ENCODE measurements at places on chromosomes 5 and 9.

DNA sequence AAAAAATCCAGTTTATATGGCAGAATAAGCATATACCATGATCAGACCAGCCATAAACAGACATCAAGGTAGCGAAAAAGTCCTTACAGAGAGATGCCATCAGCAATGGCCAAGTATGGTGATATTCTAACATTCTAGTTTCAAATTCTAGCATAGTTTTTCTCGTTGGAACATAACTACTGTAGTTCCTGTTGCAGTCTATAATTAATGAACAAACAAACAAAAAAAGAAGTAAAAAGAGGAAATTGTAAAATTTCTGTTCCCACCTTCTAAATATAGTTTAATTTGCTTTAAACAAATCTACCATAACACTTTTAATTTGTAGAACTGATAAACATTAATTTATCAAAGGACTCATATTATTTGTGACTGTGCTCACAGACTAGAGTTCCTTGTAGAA is 9.9 kb upstream of the CD180 start:
- DNase-seq, result no peak

- DNase-seq, result no peak
Observed at GRCh38 chr9:36980148-36980974, 53.7 kb downstream of the PAX5 start.

DNA sequence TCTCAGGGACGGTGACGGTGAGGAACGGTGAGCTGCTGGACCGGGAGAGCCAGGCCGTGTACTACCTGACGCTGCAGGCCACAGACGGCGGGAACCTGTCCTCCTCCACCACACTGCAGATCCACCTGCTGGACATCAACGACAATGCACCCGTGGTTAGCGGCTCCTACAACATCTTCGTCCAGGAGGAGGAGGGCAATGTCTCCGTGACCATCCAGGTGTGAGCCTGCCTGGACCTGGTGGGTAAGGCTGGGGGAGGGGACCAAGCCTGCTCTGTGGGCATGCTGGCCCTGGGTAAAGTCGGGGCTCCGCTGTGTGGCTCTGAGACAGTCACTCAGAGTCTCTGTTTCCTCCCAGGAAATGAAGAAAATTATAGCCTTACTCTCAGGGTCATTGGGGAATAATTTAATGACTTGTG is 29.3 kb downstream of the CDHR2 start:
- DNase-seq, result peak; percentile 15

DNA sequence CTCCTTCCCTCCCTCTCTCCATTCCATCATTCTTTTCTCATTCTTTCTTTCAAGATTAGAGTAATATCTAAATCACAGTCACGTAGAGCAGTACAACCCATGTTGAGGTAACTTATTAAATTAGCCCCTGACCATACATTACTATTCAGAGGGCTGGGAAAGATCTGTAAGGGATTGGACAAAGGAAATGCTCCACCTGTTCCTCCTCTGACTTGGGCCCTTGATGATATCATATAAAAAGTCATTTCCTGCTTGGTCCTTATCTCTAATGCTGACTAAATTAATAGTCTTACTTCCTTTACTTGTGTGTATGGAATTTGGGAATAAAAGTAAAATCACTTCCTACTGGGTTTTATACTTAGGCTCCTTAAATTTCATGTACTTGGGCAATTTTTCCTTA is 40.8 kb downstream of the SNX18 start:
- no peak for DNase-seq

GRCh38 chr5:104353371-104353770 is 790.8 kb upstream of the NUDT12 start:
- DNase-seq, result no peak

- no peak for DNase-seq
Observed at GRCh38 chr5:14273207-14273767, 130.1 kb downstream of the TRIO start.

- no peak for DNase-seq
Observed at GRCh38 chr9:38482918-38483592, 58.8 kb upstream of the IGFBPL1 start.

DNA sequence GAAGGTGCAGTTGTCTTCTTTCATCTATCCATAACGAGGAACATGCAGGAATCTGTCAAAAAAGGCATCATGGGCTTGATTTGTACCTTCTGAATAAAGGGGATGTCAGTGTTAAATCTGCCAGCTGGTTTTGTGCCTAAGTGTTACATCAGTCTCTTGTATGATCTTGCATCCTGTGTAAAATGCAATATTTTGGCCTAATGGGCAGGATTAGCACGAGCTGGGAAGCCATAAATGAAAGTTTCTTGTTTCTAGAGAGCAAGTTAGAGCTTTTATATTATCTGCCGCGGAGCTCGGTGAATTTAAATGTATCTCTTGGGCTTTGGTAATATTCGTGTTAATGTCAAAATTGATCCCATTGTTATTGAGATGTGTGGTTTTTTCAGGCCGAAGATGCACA is 526.1 kb upstream of the WWC1 start:
- DNase-seq, result no peak

GRCh38 chr5:161851691-161852299 is 3.9 kb downstream of the GABRA1 start:
- no peak for DNase-seq

GRCh38 chr5:95907740-95908706 is 53.6 kb downstream of the ELL2 start:
- no peak for DNase-seq

DNA sequence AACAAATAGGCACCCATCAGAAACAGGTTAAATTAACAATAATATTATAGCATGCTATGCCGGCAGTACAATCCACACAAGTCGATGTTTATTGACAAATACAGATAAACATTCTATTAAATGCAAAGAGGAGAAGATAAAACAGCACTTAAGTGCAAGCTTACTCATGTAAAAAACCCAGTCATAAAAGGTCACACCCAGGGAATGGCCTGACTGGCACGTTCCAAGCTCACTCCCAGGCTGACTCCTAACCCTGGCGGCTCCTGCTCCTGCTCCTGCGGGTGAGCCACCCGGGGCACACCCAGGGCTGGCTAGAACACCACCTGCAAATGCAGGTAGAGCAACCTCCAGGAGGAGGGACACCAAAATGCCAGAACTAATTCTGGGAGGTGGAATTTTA is 66.9 kb downstream of the SEMA4D start:
- DNase-seq, result no peak

DNA sequence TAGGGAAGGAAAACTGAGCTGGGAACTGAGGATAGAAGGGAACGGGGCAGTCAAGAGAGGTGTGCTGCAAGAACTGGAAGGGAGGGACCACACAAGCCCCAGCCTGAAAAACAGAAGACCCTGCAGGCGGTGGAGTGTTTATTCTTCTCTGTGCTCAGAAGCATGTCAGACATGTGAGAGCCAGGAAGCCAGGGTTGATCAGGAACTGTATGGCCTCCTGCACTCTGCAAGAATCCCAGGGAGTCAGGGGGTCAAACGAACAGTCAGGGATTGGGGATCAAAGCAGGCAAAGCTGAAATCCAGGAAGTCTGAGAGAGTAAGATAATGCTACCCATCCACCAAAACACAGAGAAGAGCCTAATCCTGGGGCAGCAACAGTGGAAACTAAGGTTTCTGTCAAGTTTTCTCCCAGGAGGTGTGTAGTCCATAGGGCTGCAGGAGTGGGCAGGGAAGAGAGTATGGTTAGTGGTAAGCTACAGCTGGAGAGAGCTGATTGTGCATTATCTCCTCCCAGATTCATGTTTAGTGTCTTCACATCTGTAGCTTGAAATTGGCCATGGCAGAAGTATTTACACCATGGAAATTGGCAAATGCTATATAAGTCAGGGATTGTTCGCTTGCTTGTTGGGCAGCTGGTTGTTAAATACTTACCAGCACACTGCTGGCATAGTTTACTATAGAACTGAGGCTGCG is 115.4 kb upstream of the SLC44A1 start:
- DNase-seq, result no peak

- no peak for DNase-seq
Observed at GRCh38 chr5:180284149-180284548, 7.7 kb downstream of the MAPK9 start.

GRCh38 chr5:16579142-16579847 is 37.5 kb downstream of the RETREG1 start:
- no peak for DNase-seq

GRCh38 chr9:93594041-93594756 is 17.8 kb downstream of the PHF2 start:
- no peak for DNase-seq

DNA sequence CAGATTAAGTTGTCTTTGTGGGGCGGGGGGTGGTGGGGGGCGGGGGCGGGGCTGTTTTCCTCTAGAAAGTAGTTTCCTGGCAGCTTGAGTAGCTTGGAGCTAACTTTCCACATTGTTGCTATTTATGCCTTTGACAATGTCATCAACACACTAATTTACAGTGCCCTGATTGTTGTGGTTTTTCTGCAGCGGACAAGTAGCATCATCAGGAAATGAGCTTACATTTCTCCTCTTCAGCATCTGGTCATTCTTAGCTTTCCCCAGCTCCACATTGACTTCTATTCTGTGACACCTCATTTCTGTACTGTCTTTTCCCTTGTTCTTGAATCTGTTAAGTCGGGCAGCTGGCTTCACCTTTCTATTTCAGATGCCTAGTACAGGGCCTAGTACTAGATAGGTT is 112.3 kb upstream of the RAD23B start:
- DNase-seq, result no peak

DNA sequence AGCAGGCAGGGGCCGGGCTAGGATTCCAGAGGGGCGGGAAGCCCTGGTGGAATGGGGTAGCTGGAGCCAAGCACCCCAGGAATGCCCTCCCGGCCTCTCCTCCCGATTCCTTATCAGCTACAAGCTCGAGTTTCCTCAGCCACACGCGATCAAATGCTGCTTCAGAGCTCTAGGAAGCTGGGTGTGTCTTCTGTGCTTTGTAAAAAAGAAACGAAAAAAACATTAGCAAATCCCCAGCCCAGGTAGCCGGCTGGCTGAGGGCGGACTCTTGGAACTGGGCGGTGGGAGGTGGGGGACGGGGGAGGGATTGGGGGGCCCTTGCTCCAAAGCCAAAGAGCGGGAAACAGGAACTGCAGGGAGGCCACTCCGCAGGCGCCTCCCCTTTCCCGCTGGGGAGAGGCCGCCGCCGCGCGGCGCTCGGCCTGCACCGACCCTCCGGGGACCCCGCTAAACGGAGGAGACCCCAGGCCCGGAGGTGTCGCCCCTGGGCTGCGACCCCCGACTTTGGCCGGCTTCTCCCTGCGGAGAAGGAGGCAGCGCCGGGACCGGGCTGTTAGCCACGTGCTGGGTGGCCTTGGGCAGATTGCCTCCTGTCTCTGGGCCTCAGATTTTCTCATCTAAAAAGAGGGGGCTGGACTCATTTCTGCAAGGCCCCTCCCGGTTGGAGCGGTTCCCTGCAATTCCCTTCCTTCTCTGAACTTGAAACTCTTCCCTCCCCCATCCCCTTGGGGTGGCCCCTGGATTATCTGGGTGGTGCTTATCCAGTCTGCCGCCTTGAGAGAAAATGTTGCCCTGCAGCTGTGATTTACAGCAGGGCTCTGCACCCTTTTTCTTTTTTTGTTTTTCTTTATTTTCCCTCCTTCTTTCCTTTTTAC is 40.9 kb upstream of the FABP6 start:
- no peak for DNase-seq

DNA sequence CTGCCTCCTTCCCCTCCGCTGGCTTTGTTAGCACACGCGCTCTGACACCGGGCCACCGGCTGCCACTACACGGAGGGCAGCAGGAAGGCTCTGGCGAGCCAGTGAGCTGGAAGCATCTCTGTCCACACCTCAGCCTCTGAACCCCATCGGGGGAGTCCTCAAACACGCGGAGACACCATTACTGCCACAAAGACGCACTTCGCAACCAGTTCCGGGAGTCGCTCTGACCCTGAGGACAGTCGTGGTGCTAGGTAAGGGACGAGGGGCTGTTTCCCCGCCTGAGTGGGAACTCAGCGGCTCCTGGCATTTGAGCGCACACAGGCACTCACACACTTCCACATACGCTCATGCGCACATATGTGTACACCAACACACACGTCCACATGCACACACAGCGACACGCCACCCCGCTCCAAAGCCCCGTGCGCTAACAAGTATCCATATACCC is 160.0 kb downstream of the C9orf152 start:
- DNase-seq, result peak; percentile 22

DNA sequence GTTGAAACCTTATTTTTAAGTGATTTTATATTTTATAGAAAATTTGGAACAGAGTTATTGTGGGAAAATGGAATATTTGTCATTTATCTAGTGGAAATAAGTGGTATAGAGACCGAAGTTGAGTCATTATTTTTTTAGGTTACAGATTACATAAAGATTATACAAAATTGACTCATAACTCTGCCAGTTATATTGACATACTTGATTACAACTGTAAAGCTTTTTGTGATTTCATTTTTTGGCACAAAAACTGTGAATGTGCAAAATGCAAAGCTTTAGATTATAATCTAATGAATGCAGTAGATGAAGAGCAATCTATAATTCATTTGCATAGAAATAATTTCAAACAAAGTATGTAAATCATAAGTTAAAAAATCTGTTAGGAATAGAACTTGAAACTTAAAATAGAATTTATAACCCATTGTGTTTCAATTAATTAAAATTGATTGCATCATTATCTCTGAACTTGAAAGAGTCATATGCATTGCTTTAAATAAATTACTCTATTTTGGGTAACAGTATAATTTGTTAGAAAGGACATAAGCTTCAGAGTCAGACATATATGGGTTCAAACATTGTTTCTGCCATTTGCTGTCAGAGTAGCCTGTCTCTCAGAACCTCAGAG is 280.4 kb downstream of the FER start:
- DNase-seq, result no peak

DNA sequence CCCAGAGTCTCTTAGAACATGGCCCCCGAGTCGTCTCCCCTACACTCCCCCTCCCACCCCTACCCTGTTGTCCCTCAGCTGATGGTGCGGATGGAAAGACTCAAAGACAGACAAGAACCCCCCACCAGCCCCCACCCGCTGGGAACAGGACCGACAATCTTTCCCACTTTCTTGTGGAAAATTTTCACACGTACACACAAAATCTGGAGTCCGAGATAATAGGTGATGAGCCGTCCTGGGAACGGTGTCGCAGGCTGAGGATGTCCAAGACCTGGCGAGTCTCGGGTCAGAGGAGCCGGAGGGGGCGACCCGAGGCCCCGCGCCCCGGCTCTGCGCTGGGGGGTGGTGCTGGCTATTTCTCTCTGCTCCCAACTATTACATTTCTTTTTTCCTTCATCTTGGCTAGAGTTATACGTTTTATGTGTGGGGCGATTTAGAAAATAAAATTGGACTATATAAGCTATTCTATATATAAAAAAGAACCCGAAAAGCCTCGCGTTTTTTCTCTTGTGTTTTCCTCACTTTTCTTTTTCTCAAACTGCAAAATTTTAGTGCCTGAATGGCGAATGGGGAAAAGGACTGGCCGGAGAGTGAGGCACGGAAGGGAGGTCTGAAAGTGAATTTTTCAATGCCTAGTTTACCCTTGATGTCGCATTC is 188.8 kb downstream of the MEF2C start:
- DNase-seq, result no peak

DNA sequence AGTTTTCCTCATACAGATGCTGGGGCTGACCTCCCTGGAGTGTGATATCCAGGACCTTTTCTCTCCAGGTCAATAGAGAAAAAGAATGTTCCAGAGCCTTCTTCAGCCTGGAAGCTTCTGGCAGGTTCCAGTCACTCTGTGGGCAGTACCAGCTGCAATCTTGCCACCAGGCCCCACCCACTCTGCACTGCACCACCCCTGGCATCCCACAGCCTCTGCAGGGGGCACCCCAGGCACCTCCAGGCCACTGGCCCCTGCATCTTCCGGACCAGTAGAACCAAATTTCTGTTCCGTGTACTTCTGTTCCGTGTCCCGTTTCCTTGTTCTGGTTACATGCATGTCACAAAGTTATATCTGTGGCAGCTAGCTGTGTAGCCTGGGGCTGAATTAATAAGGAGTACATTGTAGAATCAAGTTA is 83.3 kb upstream of the ZBTB43 start:
- DNase-seq, result no peak
